Eye (tissue), 1 donor: ENCODE measurements at places on chromosomes 7 and 10.

DNA sequence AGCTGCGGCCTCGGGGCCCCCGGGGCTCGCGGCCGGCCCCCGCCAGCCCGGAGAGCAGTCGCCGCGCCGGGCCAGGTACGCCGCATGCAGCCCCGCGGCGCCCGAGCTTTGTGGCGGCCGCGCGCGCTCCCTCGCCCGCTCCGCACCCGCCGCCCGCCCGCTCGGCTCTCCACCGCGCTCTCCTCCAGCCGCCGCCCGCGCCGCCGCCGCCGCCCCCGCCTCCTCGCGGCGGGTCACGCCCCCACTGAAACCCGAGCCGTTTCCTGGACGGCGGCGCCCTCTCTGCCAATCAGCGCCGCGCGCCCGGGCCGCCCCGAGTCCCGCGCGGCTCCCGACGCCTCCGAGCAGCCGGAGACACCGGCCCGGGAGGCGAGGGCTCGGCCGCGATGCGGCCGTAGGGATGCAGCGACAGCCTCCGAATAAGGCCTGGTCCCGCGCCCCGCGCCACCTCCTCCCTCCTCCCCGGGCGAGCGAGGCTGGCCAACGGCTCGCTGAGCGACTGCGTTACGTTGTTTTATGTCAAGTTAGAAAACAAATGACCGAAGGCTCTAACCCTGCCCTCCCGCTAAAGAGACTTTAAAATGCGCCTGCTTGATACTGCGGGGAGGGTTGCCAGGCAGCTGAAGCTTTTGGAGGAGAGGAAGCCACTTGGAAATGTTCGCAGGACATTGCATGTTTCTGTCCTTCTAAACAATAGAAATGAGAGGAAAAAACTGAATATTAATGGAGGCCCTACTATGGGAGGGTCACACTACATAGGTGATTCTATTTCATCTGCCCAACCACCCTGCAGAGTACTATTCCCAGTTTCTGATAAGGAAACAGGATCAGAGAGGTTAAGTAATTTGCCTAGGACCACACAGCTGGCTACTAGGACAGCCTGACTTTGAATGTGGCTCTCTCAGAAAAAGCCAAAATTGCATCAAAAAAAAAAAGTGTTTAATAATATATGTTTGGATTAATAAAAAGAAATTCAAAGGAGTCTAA is at the start of gene FGFR2:
Gene FGFR2, minus strand, starts transcription at position 182 of the 987 bp plus-strand sequence. CDS start 4,627 bp downstream, outside the sequence.
- DNase-seq, result peak; percentile 95

GRCh38 chr7:67729771-67730170 is 733.1 kb downstream of the TYW1 start:
- no peak for DNase-seq

DNA sequence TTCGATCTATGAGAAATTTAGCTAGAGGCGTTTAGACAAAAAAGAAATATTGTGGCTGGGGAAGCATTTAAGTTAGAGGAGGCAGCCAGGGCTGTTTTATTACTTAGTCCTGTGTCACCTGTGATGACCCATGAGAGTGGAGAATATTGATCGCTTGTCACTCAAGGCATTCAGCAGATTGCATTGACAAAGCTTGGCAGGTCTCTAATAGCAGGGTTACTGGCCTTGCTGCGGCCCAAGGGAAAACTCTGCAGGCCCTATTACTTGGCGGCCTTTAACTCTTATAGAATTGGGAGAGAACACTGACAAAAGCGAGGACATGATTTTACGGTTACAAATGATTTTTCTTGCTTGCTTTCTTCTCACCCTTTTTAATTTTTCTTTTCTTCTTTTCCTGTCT is 473.5 kb downstream of the AUTS2 start:
- peak; percentile 66 for DNase-seq

GRCh38 chr7:73668103-73668885 is 663 bp downstream of the VPS37D start:
- peak; percentile 83 for DNase-seq

DNA sequence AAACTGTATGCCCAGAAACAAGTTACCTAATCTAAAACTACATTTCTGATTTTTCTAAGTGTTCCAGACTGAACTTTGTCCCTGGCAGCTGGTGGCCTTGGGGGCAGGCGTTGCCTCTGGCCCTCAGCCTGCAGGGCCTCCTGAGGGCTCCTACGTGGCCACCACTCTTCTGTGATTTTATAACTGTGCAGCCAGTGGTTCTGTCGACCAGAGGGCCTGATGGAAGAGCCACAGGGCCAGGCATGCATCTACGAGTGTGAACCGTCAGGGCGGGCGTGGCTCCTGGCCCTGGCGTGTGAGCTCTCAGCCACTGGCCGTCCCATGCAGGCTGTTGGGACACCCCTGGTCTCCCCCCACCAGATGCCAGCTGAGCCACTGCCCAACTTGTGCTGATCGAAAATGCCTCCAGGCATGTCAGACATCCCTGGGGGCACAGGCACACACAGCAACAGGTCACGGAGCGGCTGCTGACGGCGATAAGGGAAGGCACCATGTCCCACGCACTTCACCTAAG is 173.4 kb downstream of the ZMYND11 start:
- no peak for DNase-seq

GRCh38 chr10:132275426-132276178 is 32.1 kb downstream of the STK32C start:
- no peak for DNase-seq

- DNase-seq, result no peak
Measured at GRCh38 chr7:122123746-122124145, 20.3 kb downstream of the AASS start.

DNA sequence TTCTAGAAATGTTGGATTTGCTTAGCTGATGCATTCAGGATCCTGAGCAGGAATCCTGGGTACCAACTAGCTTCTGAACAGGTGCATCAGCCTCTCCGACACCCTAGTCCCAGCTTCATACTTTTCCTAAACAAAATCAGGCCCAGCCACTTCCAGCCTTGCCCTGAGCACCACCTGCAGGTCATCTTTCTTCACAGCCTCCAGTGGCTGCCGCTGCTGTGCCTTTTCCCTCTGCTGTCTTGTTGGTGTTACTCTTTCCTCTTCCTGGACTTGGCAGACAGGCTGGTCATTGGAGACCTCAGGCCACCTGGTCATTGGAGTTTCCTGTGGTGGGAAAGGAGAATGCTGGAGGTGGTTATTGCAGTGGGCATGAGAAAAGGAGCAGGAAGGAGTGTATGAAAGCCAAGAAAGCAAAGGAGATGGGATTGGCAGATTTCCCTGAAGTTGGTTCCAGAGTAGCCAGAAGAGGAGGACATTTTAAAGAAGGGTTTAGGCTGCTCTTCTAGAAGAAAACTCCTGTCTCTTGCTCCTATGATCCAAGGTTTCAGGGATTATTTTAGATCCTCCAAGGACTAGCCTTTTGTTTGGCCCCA is 48.2 kb upstream of the NFKB2 start:
- DNase-seq, result peak; percentile 66

DNA sequence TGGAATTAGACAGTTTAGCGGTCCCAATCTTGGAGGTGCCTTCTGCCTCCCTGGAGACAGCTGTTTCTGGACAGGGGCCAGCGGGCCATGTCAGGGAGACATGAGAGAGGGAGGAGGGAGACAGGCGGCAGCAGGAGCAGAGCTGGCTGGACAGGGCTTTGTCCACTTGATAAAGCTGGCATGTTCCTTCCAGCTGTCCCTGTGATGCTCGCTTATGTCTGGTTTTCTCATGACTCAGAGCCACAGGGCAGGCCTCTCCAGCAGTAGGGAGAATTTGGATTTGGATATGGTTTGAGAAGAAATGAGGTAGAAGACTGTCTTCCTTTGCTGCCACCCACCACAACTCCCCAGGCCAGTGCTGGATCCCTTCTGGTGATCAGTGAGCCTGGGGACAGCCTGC is 51.7 kb upstream of the SORCS3 start:
- peak; percentile 14 for DNase-seq

GRCh38 chr10:123241391-123242141 is 87.4 kb downstream of the BUB3 start:
- DNase-seq, result no peak

- DNase-seq, result no peak
Measured at GRCh38 chr7:88339195-88339922, 32.7 kb upstream of the STEAP4 start.

DNA sequence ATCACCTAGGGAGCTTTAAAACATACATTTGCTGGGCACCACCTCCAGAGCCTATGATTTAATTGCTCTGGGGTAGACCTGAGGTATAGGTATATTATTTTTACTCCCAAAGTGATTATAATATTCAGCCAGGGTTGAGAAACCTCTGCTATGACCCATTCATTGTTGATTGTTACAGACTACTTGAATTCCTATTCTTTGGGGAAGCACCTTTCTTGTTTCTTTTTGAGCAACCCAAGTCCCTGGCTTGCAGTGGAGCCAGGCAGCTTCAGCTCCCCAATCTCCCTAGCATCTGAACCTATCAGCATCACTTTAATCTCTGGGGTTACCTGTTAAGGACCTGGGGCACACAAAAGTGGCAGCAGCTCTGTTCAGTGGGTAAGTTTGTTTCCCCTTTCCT is 8.6 kb downstream of the PRKG1 start:
- DNase-seq, result no peak

GRCh38 chr7:134662871-134663205 is 16.2 kb downstream of the BPGM start:
- no peak for DNase-seq

DNA sequence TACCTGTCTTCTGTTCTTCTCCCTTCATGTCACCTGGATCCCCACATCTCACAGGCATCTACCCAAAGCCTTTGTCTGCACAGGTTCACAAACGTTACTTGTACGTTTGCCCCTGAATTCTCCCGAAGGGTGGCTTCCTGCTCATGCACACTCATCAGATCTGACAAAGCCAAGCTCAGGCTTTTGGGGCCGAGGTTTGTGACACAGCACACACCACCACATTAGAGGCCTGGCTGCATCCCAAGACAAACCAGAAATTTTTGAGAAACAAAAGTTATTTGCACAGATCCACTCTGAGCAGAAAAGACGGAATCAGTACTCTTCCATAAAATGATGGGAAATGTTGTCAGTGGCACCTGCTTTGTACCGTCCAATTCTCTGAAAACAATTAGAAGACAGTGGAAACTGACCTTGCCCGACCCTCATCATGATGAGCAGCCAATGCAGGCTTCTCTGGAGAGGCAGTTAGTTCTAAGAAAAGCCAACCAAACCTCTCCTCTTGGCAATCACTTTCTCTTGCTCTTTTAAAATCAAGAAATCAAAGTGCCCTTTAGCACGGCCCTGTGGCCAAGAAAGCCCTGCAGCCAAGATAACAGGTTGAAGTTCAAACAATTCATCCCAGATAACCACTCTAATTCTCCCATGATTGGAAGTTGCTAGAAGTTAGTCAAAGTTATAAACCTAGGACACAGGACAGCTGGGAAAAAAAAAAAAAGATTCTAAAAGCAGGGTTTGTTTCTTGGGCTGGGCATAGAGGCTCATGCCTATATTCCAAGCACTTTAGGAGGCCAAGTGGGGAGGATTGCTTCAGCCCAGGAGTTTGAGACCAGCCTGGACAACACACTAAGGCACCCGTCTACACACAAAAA is 13.6 kb upstream of the SVIL start:
- peak; percentile 50 for DNase-seq

- no peak for DNase-seq
Measured at GRCh38 chr7:142749218-142749993, at the start of gene PRSS1. TSS of gene PRSS1 (plus strand) at chr7:142749472. CDS start at chr7:142749485, 13 bp downstream.

GRCh38 chr7:149456506-149457421 is 4.1 kb downstream of the ZNF777 start:
- DNase-seq, result no peak

GRCh38 chr7:92058040-92058439 is 76.2 kb downstream of the CYP51A1 start:
- DNase-seq, result no peak

- no peak for DNase-seq
Measured at GRCh38 chr7:75658802-75659201, 79.9 kb downstream of the HIP1 start.

DNA sequence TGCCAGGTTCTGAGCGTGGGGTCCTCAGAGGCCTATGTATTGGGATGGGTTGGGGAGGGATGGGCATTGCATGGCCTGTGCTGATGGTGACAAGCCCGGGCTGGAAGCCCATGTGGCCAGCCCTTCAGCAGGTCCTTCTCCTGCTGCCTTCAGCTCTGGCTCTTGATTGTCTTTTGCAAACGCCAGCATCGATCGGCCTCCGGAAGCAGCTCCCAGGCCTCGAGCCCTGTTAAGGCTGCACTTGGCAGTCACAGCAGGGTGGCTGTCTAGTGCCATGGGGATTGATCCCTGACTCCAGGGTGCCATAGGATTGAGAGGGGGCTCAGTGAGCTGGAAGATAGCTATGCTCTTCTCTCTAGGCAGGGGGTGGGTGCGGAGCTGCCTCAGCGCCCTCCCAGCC is 51.4 kb downstream of the CDH23 start:
- DNase-seq, result no peak

DNA sequence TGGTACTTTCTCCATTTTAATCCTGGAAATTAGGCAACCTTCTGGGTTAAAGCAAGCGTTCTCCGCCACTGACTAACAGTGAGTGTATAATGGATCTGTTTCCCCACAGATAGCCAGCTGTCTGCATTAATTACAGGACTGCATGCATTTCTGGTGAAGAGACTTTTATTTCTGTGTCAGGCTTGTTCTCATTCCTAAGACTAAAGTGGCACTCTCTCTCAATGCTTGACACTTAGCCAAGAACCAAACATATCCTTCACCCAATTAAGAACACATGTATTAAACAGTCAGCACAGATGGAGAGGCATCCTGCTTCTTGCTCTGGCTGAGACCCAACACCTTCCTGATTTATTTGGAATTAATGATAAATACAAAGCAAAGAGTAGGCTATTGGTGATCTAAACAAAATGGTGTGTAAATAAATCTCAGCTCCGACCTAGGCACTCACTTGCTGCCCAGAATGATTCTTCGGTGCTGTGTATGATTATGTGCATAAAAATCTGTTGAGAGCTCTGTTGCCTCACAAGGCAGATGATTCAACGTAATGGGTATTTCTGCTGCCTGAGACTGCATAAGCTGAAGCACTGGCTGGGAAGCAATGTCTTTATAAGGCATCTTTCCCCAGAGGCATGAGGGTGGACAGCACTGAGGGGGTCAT is 16.8 kb downstream of the CALU start:
- DNase-seq, result peak; percentile 37

GRCh38 chr7:94398841-94399240 is 4.1 kb downstream of the COL1A2 start:
- no peak for DNase-seq

DNA sequence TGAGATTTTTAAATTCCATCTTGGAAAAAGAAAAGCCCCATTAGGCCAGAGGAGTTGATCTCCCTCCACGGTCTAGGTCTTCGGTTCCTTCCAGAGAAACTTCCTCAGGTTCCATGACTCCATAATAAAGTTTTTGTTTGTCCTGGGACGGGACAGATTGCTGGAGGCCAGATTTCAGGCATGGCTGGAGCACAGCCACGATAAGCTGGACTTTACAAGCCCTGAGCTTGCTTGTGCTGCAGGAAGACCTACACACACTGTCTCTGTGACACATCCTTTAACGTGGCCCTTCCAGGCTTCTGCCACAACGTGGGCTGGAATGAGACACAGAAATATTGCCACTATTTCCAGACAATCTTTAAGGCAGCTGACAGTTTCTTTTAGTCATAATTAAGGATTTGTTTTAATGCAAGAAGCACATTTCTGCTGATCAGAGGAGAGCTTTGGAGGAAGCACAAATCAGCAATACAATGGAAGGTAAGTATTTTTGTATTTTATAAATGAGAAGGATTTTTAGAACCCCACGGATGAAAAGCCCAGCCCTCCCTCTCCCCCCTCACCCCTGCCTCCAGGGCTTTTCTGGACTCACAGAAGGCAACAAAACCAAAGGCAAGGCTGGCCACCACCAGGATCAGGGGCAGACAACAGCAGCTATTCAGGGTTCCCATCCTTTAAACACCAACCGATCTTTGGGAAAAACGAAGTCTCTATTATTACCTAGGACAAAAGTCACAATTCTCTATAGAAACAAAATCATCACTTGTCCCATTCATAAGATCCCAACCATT is 6.5 kb downstream of the CTBP2 start:
- no peak for DNase-seq
